ENCODE measurements at places on chromosomes 13 and 19. TPM values are rescaled to one million over a fixed set of nuclear protein-coding genes. Genes with fewer than 3 reads are reported as not detected.
A peak's percentile ranks its signal among the peaks of the same experiment; 100 is the strongest.

Gene ZNF823
- total RNA-seq, result 2.2 TPM

Gene METTL21C
- total RNA-seq, result not detected

Gene SIGLEC6
- 0.36 TPM for total RNA-seq

Gene FGF22
- 0.49 TPM for total RNA-seq

Gene LRRC4B
- total RNA-seq, result not detected

GRCh38 chr19:10332965-10333757 lies at the start of gene RAVER1:
Gene RAVER1, minus strand, starts transcription at chr19:10333529. Its CDS starts 22 bp downstream, at chr19:10333507.
- no peaks in the 10 kb centered on the region for H3K27me3 ChIP-seq
- H3K36me3 ChIP-seq, result peaks cover 48% of the 10 kb centered on the region
- H3K27ac ChIP-seq, result peak within 1 kb of the TSS; percentile 87

- peaks cover 10% of the 10 kb centered on the region for H3K4me1 ChIP-seq
- no peaks in the 10 kb centered on the region for H3K36me3 ChIP-seq
- no peaks in the 10 kb centered on the region for H3K27me3 ChIP-seq
- DNase-seq, result no peak
- no peak overlapping the region for H3K27ac ChIP-seq
- H3K4me3 ChIP-seq, result no peak overlapping the region
These were observed 45.8 kb upstream of the RCBTB2 start for GRCh38 chr13:48578516-48579164.

GRCh38 chr13:114140131-114140905 lies 7.9 kb upstream of the RASA3 start:
- H3K27me3 ChIP-seq, result no peaks in the 10 kb centered on the region
- peak overlapping the region; percentile 82 for H3K27ac ChIP-seq
- DNase-seq, result peak; percentile 37
- peaks cover 62% of the 10 kb centered on the region for H3K4me1 ChIP-seq
- H3K4me3 ChIP-seq, result peak overlapping the region; percentile 36

DNA sequence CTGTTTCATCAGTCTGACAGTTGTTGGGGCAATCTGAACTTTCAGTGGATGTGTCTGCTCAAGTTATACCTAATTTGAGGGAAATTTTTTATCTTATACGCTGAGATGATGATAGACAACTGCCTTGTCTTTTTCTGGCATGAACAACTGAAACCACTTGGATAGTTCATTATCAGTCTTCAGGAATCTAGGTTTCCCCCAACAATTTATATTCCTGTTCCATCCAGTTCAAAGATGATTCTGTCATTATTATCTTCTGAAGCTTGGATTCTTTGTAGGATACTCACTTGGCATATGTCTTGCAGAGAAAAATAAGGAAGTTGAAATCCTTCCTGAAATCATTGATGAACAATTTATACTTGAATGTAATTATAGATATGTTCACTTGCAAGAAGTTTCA lies 193.7 kb downstream of the LMO7 start:
- H3K4me1 ChIP-seq, result no peaks in the 10 kb centered on the region
- H3K27ac ChIP-seq, result no peak overlapping the region
- H3K36me3 ChIP-seq, result peaks cover 8% of the 10 kb centered on the region
- DNase-seq, result no peak
- H3K4me3 ChIP-seq, result no peak overlapping the region

- no peaks in the 10 kb centered on the region for H3K36me3 ChIP-seq
- H3K4me1 ChIP-seq, result no peaks in the 10 kb centered on the region
- DNase-seq, result no peak
- H3K27ac ChIP-seq, result no peak overlapping the region
- H3K27me3 ChIP-seq, result no peaks in the 10 kb centered on the region
These were observed 48.3 kb upstream of the URI1 start for GRCh38 chr19:29893606-29894284.

- H3K27ac ChIP-seq, result no peak overlapping the region
- no peaks in the 10 kb centered on the region for H3K36me3 ChIP-seq
- no peaks in the 10 kb centered on the region for H3K27me3 ChIP-seq
- no peak for DNase-seq
These were observed 262.1 kb upstream of the DACH1 start for GRCh38 chr13:72129117-72129516.

DNA sequence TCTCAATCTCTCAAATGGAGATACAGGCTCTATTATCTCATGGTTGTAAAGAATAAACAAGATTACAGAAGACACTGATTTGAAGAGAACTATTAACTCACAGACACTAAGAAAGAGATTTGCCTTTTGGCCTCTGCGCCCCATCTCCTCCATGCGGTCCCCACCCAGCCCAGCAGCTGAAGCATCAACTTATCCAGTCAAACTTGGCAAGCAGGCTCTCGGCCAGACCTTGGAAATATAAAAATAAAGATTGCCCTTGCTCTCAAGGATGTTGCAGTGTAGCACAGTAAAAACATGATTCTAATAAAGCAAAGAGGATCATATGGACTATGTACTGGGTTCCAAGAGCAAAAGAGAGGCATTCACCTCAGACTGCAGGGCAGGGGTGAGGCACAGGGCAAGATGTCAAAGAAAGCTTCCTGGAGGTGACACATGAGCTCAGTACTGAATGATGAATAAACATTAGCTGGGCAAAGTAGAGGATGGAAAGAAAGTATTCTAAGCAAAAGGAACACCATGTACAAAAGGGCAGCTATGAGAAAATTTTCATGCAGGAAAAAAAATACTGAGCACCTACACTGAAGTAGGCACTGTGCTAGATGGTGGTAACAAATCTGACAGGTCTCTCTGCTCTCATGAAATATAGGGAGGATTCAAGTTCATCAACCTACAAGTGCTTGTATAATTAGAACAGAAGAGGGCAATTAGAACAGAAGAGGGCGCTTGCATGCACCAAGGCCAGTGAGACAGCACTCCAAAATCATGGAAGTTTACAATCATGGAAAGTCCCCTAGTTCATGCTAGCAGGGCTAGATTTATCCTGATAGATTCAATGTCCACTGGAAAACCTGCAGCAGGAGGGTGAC lies 85.0 kb downstream of the SACS start:
- no peaks in the 10 kb centered on the region for H3K4me1 ChIP-seq
- DNase-seq, result no peak
- H3K36me3 ChIP-seq, result peaks cover 56% of the 10 kb centered on the region
- H3K27ac ChIP-seq, result no peak overlapping the region
